OCI-LY7 (cell line): ENCODE measurements at places on chromosomes 6 and 20.

GRCh38 chr20:54063992-54064676 is 6.3 kb downstream of the BCAS1 start:
- no peak for DNase-seq

- no peak for DNase-seq
These were observed 42.4 kb upstream of the DDR1 start for GRCh38 chr6:30841644-30842504.

DNA sequence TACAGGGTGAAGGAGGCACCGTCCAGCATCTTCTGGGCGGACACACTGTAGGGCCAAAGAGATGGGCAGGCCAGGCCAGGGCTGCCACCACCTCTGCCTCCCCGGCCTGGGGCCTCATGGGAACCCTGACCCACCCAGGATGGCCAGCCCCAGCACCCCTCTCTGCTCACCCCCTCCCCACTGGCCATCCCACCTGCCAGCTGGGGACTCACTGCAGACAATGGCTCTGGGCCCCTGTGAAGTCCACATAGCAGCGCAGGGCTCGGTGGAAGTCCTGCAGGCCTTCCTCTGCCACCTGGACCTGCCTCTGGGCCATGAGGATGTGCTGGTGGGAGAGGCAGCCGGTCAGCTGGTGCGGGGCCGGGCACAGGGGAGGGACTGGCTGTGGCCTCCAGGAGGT is 3.6 kb upstream of the C20orf144 start:
- no peak for DNase-seq

- DNase-seq, result no peak
These were observed 7.3 kb downstream of the CCDC167 start for GRCh38 chr6:37492236-37492972.

- no peak for DNase-seq
These were observed 125.8 kb downstream of the VEGFA start for GRCh38 chr6:43895656-43896328.

DNA sequence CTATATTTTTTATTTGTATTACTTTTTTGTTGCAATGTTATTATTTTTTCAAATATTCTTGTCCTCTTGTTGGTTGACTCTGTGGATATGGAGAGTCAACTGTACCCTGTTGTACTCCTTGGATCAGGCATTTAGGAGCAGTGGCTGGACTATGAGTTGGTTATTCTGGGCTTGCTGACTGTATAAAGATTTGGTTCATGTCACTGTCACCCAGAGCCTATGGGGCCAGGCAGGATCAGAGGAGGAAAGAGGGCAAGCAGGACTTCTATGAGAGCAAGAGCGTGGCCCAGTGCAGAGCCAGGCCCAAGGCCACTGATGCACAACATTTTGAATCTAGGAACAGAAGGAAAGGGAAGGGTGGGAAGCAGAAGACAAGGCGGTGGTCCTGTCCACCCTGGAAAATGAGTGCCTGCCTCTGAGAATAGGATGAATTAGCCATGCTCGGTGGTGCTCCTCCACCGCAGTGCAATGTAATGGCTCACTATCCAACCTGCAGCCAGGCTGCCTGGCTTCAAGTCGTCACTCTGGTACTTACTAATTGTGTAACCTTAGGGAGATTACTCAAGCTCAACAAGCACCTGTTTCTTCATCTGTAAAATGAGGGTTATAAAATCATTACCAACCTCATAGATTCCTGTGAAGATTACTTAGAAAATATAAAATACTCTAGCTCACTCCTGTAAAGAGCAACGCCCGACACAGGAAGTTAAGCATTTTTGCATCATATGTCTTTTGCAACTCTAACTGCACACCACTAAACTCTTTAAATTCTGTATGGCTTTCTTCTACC is 192.1 kb downstream of the KCNQ5 start:
- DNase-seq, result no peak
